ENCODE measurements at places on chromosomes 11 and 22.
A peak's percentile ranks its signal among the peaks of the same experiment; 100 is the strongest.

GRCh38 chr11:130448416-130449309 is at the start of gene ADAMTS15:
Gene ADAMTS15 (plus strand): TSS chr11:130448645. CDS start chr11:130448974, 329 bp downstream.
- H3K4me3 ChIP-seq: peak within 1 kb of the TSS; percentile 81
- no peak within 1 kb of the TSS for H3K27ac ChIP-seq
- DNase-seq: peak; percentile 98
- no peaks in the 10 kb centered on the region for H3K4me1 ChIP-seq
- no peaks in the 10 kb centered on the region for H3K36me3 ChIP-seq

DNA sequence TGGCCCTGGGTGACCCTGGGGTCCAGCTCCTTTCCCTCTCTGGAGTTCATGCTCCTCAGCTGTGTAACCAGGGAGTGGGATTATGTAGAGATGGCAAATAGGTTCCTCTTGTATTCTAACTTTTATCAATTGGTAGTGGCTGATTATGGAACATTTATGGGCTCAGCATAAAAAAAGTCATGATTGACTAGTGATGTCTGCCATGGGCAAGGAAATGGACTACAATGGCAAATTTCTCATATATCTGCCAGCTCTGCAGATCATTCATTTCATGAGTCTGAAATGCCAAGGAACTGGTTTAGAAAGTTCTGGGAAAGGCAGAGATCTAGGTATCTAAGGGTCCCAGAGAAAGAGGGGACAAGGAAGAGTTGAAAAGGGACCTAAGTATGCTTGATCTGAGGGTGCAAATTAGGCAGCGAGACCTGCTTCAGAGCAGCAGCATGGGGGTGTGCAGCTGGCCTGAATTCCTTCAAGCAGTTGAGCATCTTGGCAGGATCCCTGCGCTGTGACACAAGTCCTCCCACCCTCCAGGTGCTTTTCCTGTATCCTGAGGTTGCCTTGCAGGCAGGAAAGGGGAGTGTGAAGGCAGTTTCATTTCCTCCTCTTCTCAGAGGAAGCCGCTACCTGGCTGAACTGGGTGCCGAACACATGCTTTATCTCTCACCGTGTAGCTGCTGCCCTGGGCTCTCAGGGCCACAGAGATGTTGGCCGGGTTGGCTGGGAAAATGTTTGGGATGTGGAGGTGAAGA is 10.4 kb downstream of the SLC15A3 start:
- no peak overlapping the region for H3K27ac ChIP-seq
- H3K36me3 ChIP-seq: no peaks in the 10 kb centered on the region
- H3K27me3 ChIP-seq: peaks cover 3% of the 10 kb centered on the region
- H3K4me1 ChIP-seq: no peaks in the 10 kb centered on the region
- no peak for DNase-seq

DNA sequence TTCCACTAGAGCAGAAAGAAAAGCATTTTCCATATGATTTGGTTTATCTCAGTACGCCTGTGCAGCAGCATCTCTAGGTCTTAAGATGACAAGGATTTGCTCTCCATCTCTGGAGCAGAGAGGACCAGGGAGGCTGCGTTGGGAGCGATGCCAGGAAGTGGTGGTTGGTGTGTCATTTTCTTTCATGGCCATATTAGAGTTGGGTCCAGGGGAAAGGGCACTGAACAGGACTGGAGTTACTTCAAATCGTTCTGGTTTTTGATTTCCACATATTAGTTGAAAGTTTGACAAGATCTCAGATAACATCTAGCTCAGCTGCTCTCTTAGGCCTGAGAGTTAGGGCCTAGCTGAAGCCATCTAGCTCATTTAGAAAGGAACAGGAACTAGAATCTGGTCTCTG is 157.7 kb downstream of the ADAMTS15 start:
- H3K4me1 ChIP-seq: no peaks in the 10 kb centered on the region
- H3K36me3 ChIP-seq: no peaks in the 10 kb centered on the region
- H3K27me3 ChIP-seq: no peaks in the 10 kb centered on the region

GRCh38 chr11:85062659-85063058 is 564.5 kb downstream of the DLG2 start:
- no peak overlapping the region for H3K27ac ChIP-seq
- no peaks in the 10 kb centered on the region for H3K4me1 ChIP-seq
- no peak for DNase-seq

DNA sequence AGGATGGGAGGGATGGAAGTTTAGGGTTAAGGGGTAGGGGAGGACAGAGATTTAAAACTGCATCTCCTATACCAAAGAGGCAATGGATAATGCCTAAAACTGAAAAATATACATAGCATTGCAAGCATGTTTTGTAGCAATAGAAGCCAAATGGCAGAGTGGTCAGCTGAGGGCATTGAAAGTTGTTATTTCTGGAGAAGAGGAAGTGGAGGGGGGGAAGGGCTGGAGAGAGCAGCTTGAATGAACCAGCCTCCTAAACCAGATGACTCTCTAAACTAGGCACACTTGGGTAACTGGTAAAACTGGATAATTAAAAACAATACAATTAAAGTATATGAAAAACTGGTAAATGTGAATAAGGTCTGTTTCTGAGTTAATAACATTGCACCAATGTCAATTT is 70.3 kb upstream of the TP53I11 start:
- H3K4me1 ChIP-seq: no peaks in the 10 kb centered on the region
- peak; percentile 9 for DNase-seq
- no peak overlapping the region for H3K4me3 ChIP-seq
- no peaks in the 10 kb centered on the region for H3K36me3 ChIP-seq
- no peak overlapping the region for H3K27ac ChIP-seq
- H3K27me3 ChIP-seq: no peaks in the 10 kb centered on the region

- no peaks in the 10 kb centered on the region for H3K36me3 ChIP-seq
- H3K27ac ChIP-seq: no peak overlapping the region
- no peak for DNase-seq
- no peaks in the 10 kb centered on the region for H3K4me1 ChIP-seq
- H3K4me3 ChIP-seq: no peak overlapping the region
- no peaks in the 10 kb centered on the region for H3K27me3 ChIP-seq
Measured at GRCh38 chr22:48320683-48321451, 1506.8 kb downstream of the BRD1 start.

- no peaks in the 10 kb centered on the region for H3K36me3 ChIP-seq
- no peak overlapping the region for H3K27ac ChIP-seq
- no peaks in the 10 kb centered on the region for H3K27me3 ChIP-seq
- no peak for DNase-seq
Measured at GRCh38 chr11:46107780-46108179, 13.5 kb downstream of the PHF21A start.

DNA sequence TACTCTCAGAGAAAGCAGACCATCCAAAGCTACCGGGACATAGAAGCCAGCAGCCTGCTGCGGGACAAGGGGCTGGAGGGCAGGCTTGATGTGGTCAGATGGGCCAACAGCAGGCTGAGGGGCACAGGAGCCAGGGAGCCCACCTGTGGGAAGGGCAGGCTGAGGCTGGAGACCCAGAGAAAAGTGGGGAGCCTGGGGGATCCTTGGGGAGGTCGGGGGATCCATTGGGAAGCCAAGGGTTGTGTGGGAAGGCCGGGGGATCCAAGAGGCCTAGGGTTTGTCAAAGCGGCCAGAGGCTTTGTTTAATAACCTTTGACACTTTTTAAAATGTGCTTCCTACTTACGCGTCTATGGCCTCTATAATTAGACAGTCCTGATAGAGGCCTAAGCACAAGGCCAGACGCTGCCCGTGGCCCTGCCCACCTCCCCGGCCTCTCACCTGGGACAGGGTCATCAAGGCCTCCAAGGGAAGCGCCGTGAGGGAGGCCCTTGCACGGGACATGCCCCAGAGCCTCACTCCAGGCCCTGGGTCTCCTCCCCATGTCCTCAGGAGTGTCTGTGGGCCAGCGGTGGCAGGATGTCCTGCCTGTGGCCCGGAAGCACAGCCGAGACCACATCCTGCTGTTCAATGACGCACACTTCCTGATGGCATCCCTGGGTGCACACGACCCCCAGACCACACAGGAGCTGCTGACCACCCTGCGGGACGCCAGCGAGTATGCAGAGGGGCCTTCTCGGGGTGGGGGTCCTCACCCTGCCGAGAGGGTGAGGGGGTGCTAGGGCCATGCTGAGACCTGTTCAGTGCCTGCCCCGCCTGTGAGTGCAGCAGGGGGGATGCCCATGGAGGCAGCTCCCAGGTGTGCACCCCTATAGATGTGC is 8.6 kb upstream of the GTSE1 start:
- H3K4me1 ChIP-seq: no peaks in the 10 kb centered on the region
- no peaks in the 10 kb centered on the region for H3K27me3 ChIP-seq
- DNase-seq: no peak
- no peak overlapping the region for H3K27ac ChIP-seq
- peaks cover 28% of the 10 kb centered on the region for H3K36me3 ChIP-seq

- H3K27me3 ChIP-seq: peaks cover 97% of the 10 kb centered on the region
- DNase-seq: peak; percentile 83
- H3K36me3 ChIP-seq: peaks cover 28% of the 10 kb centered on the region
- H3K4me1 ChIP-seq: peaks cover 18% of the 10 kb centered on the region
- H3K27ac ChIP-seq: no peak overlapping the region
Measured at GRCh38 chr11:31805629-31806185, 5.4 kb downstream of the PAX6 start.

DNA sequence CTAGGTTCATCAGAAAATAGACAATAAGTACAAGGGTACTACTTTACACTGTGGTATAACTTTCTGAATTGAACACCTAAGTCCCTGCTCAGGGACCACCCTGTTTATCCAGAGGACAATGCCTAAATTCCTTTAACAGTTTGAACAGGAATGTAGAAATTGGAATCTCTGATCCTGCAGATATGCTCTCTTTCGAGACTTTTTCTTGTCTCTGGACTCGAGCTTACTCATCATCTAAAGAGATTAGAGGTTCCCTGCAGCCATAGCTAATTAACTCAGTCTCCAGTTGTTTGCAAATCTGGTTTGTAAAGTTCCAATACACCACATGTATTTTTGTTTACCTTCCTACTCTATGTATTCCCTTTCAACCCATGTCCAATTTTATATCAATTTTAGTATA is 1.0 kb downstream of the HOATZ start:
- no peak for DNase-seq
- H3K27ac ChIP-seq: no peak overlapping the region
- peak overlapping the region; percentile 60 for H3K4me3 ChIP-seq
- H3K36me3 ChIP-seq: no peaks in the 10 kb centered on the region
- peaks cover 6% of the 10 kb centered on the region for H3K4me1 ChIP-seq

- H3K4me1 ChIP-seq: peaks cover 6% of the 10 kb centered on the region
- DNase-seq: peak; percentile 65
- no peak overlapping the region for H3K27ac ChIP-seq
Measured at GRCh38 chr11:72069787-72070251, 10.5 kb downstream of the NUMA1 start.

- no peak for DNase-seq
- no peaks in the 10 kb centered on the region for H3K4me1 ChIP-seq
- H3K27me3 ChIP-seq: no peaks in the 10 kb centered on the region
- H3K4me3 ChIP-seq: no peak overlapping the region
- H3K36me3 ChIP-seq: peaks cover 84% of the 10 kb centered on the region
Measured at GRCh38 chr11:66653123-66653522, 14.6 kb downstream of the RBM4 start.

GRCh38 chr11:116384407-116384806 is 388.4 kb downstream of the BUD13 start:
- peaks cover 5% of the 10 kb centered on the region for H3K27me3 ChIP-seq
- no peaks in the 10 kb centered on the region for H3K36me3 ChIP-seq
- H3K4me3 ChIP-seq: no peak overlapping the region
- no peak for DNase-seq

- H3K27me3 ChIP-seq: no peaks in the 10 kb centered on the region
- no peak overlapping the region for H3K27ac ChIP-seq
- H3K36me3 ChIP-seq: peaks cover 59% of the 10 kb centered on the region
- no peak overlapping the region for H3K4me3 ChIP-seq
- peaks cover 7% of the 10 kb centered on the region for H3K4me1 ChIP-seq
Measured at GRCh38 chr22:26460202-26460601, 23.4 kb downstream of the HPS4 start.

DNA sequence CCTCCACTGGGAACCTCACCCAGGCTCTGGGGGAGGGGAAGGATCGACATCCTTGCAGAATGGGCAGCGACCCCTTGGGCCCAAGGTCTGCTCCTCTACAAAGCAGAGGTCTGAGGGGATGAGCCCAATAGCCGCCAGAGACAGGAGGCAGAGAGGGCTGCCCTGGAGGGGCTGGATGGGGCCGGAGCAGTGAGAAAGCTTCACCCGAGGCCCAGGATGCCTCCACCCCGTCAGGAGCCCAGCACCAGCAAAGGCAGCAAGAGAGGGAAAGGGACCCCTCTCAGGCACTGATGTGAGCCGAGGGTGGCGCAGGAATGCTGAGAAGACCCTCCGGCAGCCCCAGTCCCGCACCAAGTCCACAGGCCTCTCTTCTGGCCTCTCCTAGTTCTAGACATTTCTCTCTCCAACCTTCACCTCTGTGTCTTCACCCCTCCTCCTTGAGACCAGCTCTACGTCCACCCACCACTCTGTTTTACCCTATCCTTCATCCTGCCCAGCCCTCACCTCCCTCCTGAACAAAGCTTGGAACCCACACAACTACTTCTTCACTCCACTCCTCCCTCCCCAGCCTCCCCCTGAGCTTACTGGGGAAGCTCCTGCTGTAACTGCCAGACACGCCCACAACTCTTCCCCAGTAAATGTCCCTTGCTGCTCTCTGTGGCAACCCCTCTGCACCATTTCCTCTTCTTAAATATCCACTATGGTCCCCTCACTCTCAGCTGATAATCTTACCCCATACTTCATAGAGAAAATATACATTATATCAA is 131.9 kb downstream of the MPPED1 start:
- H3K27me3 ChIP-seq: no peaks in the 10 kb centered on the region
- no peaks in the 10 kb centered on the region for H3K4me1 ChIP-seq
- no peak overlapping the region for H3K4me3 ChIP-seq
- no peaks in the 10 kb centered on the region for H3K36me3 ChIP-seq
- no peak for DNase-seq

DNA sequence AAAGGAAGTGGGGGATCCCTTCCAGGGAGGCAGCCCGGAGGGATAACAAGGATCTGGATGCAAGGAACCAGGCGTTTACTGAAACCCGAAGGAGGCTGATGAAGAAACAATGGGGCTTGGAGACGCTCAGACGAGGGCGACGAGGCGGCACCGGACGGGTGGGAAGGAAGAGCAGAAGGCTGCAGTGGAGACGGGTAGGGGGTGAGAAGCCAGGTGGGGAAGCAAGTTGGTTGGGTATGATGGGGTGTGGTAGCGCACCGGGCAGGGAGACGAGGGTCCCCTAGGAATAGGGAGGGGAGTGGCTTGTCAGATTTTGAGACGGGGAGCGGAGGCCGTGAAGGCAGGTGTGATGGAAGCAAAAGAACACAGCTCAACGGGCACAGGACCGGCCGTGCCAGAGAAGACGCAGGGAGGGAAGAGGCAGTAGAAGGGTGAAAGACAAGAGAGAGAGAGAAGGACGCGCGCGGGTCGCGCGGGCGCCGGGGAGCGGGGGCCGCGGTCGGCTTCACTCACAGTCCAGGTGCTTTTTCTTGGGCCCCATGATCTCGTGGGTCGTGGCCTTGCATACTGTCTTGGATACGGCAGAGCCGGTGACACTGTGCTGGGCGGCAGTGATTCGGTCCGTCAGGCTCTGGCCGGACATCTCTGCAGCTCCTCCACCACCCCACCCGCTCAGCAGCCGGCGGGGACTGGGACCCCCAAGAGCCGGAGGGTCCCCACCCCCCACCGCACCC is 579 bp downstream of the PICALM start:
- peak overlapping the region; percentile 90 for H3K4me3 ChIP-seq
- H3K36me3 ChIP-seq: no peaks in the 10 kb centered on the region
- H3K4me1 ChIP-seq: peaks cover 4% of the 10 kb centered on the region
- H3K27ac ChIP-seq: peak overlapping the region; percentile 91

Data from endodermal cell (in vitro differentiated cells).